ENCODE measurements at places on chromosomes 1 and 21.

DNA sequence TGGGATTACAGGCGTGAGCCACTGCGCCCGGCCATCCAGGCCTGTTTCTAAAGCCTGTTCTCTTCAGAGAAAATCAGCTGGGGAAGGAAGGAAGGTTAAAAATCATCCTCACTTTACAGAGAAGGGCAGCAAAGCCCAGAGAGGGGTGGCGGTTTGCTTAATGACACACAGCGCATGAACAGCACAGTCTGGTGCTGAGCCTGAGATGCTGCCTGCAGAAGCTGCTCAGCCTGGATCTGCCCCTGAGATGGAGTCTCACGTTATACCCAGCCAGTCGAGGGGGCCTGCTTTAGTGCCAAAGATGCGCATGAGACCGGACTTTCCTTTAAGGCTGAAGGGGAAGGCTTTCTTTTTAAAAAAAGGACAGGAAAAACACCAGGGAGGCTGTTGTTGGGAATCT, 21.3 kb downstream of the HTR6 start:
- no peak for DNase-seq

DNA sequence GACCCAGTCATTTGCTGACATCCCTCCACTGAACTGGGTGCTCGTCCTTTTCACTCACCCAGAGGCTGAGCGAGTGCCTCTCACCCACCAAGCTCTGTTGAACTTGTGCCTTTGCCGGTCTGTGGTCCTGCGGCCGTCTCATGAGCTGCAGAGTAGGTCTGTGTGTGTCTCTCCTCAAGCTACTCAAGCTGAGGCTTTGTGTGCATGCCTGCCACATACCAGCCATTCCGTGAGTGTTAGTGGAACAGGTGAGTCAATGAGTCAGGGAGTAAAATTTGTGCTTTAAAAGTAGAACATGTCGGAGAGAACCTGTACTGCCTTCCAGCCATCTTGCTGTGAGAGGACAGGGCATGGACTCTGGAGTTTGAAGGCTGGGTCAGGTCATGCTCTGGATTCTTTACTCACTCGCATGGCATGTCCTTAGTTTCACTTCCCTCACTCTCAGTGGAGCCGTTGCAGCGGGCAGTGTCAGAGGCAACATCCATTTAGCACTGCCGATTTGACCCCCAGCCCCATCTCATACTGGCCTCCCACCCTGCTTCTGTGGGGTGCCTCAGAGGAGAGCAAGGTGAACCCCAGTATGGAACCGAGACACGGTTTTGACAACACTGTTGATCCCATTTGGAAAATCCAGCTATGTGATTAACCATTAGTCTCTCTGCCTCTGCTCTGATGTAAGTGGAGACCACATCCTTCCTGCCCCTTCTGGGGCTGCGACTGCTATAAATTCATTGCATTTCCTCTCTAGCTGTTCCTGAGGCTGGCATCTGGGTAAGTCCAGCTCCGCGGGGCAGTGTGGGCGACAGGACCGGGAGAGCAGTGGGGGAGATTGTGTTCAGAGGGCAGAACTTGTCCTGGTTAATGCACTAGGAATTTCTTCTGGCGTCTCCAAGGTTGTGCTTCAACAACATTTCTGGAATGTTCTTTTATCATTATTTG, at the start of gene NLRP3:
TSS of gene NLRP3 (plus strand) at position 751 of the 939 bp plus-strand sequence. CDS start 2,628 bp downstream, outside the sequence.
- no peak for DNase-seq

GRCh38 chr1:160411271-160412027, 11.1 kb downstream of the VANGL2 start:
- no peak for DNase-seq

GRCh38 chr1:179305450-179305849, 11.9 kb downstream of the SOAT1 start:
- DNase-seq: no peak

GRCh38 chr21:46148106-46148505, 7.3 kb downstream of the FTCD start:
- no peak for DNase-seq

DNA sequence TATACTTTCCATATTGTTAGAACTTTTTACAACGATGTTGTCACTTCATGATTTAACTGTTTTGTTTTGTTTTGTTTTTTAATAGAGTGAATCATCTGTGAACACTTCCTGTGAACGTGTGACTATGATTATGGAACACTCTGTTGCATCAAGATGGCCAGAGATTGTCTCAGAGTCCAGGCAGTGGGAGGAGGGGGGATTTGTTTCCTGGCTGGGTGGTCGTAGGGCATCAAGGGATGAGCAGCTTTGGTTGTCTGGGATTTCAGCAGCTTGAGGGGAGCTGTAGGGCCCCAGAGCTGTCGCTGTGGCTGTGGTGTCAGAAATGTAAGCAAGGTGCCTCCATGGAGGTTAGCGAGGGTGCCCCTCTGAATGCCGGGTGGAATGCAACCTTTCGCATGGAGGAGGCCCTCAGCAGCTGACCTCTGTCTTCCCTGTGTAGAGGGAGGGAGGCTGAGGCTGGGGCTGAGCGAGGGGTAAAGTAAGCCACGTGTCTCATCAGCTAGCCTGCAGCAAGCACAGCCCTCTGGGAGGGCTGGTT, 21.4 kb downstream of the NEK2 start:
- no peak for DNase-seq

DNA sequence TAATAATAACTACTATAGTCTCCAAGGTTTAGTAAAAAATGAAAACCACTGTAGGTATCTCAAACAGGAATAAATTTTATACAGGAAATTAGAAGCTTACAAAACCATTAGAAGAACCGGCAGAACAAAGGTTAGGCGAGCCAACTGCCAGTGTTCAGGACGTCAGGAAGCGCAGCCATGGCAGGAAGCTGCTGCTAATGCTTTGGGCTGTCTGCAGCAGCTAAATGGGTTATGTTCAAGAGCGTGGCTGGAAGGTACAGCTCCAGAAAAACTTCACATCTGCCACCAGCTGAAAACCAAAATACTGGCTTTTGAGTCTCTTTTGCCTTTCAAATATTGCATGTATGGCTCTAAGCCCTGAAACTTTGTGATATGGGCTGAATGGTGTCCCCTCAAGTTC, 35.7 kb upstream of the MYSM1 start:
- no peak for DNase-seq

DNA sequence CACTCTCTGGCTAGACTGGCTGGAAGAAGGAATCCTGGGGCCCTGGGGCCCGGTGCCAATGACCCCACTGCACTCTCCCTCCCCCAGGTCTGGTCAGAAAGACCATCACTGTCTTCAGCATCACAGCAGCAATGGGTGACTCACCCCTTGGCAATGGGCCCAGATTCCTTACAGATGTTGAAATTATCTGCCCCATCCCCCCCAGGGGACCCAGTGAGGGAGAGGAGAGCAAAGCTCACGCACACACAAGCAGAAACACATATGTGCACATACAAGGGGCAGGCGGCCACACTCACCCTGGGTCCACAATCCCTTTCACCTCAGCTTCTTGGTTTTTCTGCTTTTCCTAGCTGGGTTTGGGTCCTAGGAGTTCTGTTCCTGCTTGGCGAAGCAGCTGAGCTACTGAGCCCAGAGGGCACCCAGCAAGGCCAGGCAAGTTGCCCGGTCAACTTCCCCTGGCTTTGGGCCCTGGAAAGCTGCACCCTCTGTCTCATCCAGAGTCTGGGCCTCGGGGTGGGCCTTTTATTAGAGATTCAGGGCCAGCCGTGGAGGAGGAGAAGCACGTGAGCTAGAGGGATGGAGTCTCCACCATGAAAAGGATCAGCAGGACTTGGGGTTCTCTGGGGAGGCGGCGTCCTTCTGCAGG, 2.6 kb downstream of the COL16A1 start:
- peak; percentile 56 for DNase-seq

DNA sequence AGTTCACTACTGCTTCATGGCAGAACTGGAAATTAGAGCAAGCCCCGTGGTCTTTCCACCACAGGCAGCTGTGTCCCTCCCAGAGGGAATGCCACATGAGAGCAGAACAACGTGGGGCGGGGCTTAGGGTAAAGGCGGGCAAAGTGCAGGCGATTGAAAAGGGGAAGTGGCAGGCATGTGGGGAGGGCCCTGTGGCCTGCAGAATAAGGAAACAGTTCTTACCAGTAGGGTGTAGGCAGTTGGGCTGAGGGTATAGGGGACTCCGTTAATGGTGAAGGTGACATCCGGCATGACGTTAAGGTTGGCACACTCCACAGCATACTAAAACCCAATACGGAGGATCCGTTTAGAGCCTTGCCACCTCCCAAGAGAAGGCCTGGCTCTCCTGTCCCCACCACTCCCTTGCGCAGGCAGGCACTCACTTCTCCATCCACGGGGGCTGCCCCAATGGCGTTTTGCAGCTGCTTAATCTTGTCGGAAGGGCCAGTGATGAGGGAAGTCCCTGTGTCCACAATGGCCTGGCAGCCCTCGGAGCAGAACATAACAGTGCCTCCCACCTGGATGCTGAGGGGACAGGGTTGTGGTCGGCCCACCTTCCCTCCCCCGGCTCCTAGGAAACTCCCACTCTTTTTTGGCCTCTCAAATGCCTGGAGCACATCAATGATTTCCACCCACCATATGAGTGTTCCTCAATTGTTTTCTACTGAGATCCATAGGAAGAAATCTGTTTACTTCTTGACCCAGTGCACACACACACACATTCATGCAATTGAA, 9.1 kb upstream of the RAB7B start:
- DNase-seq: no peak

GRCh38 chr1:72724951-72725861, 442.9 kb upstream of the NEGR1 start:
- no peak for DNase-seq

DNA sequence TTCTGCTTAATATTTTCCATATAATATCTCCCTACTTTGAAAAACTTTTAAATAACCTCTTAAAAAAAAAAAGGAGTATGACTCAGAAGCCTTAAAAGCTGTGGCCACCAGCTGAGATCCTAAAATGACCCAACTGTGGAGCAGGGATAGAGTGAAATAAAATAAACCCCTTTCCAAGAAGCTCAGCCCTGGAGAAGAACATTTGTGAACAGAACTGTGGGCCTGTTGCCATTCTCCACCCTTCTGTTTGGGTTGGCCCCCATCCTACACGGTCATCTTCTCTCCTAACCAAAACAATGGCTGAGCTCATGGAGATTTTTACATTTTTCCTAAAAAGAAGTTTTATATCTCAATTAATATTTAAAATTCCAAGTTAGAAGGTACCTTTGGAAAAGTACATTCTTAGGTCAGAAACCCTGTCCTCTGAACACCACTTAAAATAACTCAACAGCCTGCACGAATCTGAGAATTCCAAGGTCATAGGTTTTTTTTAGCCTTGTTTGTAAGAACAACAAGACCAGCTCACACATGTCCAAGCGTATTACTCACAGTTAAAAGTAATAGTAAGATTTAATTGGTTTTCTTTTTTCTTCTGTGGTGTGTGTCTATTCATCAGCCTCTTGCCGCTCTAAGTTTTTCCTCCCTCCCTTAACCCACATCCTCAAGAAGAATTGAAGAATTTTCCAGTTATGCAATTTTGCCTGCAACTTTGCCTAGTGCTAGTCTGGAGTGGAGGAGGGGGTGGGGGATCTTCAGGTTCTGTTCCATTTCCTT, 107.7 kb upstream of the ERRFI1 start:
- no peak for DNase-seq
